NCI-H2107 (cell line): ENCODE measurements at places on chromosomes 4 and X.
A peak's percentile ranks its signal among the peaks of the same experiment; 100 is the strongest.

GRCh38 chrX:10884246-10884645, 226.9 kb upstream of the HCCS start:
- DNase-seq, result no peak

DNA sequence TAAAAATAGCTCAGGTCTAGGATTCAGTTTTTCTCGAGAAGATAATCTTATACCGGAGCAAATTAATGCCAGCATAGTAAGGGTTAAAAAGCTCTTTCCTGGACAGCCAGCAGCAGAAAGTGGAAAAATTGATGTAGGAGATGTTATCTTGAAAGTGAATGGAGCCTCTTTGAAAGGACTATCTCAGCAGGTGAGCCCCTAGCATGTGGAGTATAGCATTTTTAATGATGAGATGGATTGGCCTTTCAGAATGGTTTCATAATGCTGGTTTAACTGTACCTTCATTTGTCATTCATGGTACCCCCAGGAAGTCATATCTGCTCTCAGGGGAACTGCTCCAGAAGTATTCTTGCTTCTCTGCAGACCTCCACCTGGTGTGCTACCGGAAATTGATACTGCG, 79.4 kb downstream of the SLC10A6 start:
- no peak for DNase-seq

DNA sequence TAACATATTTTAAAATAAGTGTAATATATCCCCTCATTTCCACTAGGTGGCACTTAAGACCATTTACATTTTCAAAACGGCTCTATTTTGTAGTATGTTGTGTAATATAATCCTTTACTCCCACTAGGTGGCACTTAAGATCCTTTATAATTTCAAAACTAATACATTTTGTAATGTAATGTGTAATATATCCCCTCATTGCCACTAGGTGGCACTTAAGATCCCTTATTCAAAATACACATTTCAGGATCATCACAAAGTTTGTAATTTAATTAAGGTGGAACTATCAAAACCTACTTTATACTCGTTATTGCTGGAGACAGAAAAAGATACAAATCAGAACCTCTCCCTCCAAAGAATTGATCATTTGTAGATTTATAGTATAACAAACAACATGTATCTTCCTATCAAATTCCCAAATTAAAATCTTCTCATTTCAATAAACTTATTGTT, 132.5 kb downstream of the ARHGAP6 start:
- peak; percentile 30 for DNase-seq

DNA sequence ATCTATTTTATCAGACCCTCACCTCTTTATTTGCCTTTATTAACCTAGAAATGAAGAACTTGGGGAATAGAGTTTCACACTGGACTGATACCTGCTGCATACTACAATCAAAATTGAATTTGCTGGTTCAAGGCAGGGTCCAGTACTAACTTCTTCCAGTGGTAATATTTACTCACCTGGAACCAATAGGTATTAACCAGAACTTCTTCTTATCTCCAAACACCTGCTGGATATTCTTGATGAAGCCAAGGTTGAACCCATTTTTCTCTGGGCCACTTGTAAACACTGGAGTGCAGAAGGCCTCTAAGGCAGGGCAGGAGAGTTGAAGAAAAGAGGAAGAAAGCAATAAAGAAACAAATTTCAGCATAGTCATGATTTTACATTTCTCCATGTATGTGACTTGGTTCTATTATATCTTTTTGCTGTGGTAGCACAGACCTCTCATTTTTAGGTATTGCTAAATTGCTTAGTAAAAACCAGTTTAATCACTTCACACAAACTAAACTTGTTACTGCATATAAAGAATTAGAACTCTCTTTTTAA, 101.1 kb downstream of the ZDHHC15 start:
- DNase-seq, result no peak
